ENCODE measurements at places on chromosomes 16 and 17.

DNA sequence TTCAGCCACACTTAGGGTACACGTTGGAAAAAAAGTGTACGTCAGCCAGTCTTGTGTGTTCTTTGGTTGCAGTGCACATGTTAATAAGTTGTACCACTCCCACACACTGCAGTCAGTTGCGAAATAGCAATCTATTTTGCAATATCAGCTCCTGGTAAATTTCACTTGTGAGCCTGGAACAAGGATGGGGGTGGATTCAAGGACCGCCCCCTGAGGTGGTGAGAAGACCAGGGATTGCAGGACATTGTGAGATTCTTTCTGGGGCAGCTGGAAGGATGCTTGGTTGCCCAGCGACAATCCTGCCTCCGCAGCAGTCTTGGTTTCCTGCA lies 78.6 kb upstream of the ZFHX3 start:
- DNase-seq: no peak

DNA sequence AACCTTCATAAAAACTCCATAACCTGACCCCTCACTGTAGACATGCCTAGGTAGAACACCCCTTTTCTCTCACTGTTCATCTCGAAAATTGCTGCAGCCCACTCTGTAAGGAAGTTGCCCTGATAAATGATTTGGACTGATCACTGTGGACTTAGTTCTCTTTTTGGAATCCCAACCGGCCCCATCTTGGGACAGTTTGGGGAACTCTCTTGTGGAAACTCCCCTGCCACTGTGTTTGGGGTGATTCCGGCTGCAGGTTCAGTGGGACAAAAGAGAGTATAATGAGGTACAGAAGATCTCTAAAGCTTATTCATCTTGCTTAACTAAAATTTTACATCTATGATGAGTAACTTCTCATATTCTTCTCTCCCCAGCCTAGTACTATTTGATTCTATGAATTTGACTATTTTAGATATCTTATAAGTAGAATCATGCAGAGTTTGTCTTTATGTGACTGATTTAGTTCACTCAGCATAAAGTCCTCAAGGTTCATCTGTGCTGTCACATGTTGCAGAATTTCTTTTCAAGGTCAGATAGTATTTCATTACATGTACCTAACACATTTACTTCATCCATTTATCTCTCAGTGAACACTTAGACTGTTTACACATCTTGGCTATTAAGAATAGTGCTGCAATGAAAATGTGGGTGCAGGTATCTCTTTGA lies 84.9 kb downstream of the ABCA8 start:
- DNase-seq: no peak

- no peak for DNase-seq
Measured at GRCh38 chr16:3646348-3646920, 8.1 kb upstream of the DNASE1 start.

DNA sequence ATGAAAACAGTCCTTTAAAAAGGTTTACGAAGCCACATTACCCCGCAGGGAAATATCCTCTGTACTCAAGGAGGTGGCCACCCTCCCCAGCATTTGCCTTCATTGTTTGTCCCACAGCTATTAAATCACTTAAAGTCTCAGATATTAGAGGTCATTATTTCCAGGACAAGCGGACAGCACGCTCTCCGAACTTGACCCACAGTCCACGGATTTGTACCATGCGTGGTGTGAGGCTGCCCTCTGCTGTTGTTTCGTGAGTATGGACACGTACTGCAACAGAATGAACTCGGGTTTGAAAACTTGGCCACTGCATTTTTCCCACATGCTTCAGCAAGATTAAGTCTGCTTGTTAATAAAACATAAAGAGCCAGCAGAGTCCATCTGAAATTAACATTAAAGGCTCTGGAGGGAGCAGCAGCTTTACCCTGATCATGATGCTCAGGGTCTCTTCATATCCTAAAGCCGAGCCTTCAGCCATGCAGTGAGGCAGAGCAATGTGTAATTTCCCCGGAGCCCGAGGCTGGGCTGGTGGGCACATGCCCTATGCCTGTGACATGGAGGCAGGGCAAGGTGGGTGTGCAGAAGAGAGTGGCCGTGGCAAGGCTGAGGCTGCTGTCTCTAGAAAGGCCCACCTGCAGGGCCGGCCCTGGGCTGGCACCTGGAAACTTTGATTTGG lies 19.7 kb downstream of the MEAK7 start:
- DNase-seq: no peak

- no peak for DNase-seq
Measured at GRCh38 chr16:2487903-2488531, 13.1 kb downstream of the TBC1D24 start.

GRCh38 chr17:76866203-76866602 lies 2.0 kb upstream of the MGAT5B start:
- no peak for DNase-seq

DNA sequence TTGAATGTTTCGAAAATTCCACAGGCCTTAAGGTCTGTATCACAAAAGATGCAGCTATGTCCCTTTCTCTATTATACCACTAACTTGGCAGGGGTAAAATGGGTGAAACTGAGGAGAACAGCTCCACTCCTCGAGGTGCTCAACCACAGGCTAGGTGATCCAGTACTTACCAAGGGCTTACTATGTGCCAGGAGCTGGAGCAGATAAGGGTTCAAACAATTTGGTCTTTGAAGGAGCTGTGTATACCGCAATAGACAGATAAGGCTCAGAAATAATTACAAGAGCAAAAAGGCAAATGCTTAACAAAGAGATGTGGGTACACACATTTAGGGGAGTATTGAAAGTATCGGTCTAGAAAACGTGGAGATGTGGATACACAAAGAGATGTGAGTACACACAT lies 1.5 kb downstream of the XPO6 start:
- DNase-seq: no peak

- no peak for DNase-seq
Measured at GRCh38 chr16:85902366-85903155, 3.6 kb downstream of the IRF8 start.

- no peak for DNase-seq
Measured at GRCh38 chr17:46771561-46772474, 46.7 kb downstream of the WNT3 start.

DNA sequence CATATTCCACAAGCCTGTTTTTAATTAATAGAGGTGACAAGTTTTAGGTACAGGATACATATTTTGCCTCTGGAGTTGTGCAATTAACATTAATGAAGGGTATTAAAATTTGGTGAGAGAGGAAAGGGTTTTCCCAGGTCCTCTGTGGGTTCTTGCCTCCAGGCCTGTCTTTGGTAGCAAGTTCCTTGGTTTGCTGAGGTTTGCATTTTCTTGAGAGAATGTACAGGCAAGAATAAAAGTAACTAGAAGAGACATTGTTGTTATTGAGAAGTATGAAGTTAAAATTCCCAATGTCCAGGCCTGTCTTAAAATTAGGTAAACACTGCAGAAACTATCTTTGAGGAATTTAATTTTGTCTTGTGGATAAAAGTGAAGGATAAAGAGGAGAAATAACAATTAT lies 316.9 kb downstream of the WWOX start:
- DNase-seq: no peak

GRCh38 chr16:1374418-1375297 lies 22.9 kb downstream of the GNPTG start:
- no peak for DNase-seq

- DNase-seq: no peak
Measured at GRCh38 chr17:65785109-65785508, 223.7 kb upstream of the AXIN2 start.

GRCh38 chr16:71338632-71339031 lies 19.9 kb upstream of the CALB2 start:
- no peak for DNase-seq

DNA sequence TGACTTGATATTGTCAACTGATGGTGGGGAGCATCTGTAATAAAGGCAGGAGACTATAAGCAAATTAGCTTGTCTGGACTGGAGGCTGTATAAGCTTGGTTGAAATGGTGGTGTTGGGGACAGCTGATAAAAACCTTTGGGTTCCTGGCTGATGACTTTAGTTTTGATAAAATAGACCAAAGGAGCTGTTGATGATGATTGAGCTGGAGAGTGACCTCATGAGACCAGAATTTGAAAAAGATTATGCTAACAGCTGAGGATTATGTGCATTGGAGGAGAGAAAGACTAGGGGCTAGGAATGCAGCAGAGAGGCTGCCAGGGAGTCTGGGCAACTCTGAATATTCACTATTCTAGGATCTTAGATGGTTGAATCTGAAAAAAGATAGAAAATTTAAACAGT lies 8.7 kb upstream of the CDC27 start:
- no peak for DNase-seq

DNA sequence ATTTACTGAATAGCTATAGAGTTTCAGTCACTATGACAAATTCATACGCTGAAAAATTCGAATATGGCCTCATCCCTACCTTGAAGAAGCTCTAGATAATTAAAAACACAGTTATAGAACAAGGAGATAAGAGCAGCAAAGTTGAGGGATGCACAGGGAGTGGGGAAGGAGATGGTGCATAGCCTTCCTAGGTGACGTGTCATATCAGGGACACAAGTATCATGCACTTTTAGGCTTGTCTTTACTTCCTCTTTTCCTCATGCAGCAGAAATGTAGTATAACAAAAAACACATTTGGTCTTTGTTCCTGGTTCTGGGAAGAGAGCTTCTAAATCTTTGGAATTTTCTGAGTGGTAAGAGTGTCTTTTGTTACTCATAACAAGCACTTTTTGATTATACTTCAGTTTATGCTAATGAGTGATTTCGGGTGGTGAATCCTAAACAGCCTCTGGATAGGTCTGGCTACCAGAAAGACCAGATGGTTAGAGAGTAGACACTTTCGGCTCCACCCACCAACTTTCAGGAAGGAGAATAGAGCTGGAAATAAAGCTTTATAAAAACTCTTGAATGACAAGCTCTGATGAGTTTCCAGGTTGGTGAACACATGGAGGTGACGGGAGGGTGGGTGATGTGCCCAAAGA lies 341.4 kb downstream of the UTP18 start:
- DNase-seq: no peak

DNA sequence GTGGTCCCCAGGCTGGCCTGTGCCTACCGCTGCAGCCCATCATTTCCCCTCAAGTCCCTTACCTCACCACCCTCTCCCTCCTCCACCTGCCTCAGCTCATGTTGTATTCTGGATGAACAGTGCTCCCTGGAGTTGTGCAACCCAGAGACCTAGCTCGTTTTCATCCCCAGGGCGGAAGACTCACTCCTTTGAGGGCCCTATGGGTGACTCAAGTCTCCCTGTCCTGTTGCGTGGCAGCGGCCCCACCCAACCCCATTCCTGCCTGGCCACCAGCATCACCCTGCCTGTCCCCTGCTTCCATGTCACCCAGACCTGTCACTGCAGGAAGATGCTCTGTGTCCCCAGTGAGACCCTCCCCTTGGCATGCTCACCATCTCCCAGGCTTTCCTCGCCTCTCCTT lies 3.3 kb downstream of the ALOX12B start:
- DNase-seq: no peak

GRCh38 chr17:15382914-15383313 lies 41.5 kb upstream of the TEKT3 start:
- no peak for DNase-seq

DNA sequence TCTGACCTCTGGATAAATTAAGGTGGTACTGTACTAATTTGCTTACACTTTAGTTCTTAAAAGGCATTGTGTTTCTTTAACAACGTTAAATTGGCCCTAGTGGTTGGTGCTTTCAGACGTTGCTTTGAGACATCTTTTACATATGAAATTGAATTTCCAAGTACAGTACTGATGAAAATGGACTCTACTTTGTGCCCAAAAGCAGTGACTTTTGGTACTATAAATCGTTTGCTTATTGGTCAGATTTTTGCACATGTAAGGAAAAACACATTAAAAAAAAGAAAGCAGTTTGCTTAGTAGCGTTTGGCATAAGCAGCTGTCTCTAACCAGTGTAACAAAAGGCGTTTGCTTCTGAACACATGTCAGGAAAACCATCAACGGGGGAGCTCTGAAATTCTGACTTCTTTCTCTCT lies 139.6 kb downstream of the CDK5R1 start:
- no peak for DNase-seq

DNA sequence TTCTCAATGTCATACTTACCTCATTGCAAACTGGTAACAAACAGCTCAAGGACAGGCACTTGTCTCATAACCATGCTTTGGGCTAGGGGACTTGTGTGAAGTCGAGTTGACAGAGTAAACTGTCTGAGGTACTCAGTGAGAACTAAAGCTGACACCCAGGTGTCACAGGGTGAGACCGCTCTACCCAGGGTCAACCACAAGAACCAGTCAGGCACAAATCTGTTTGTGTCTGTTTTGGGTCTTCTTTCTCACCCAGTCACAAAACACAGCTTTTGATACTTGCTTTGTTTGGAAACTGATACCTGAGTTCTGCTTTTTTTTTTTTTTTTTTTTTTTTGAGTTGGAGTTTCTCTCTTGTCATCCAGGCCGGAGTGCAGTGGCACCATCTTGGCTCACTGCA lies 161.1 kb downstream of the STX8 start:
- DNase-seq: no peak

GRCh38 chr16:17149904-17150483 lies 320.8 kb downstream of the XYLT1 start:
- DNase-seq: no peak

- peak; percentile 99 for DNase-seq
Measured at GRCh38 chr16:67806428-67807147, at the start of the genes RANBP10 and TSNAXIP1. TSS of gene RANBP10 (minus strand) at chr16:67806560. CDS start at chr16:67806536, 24 bp downstream. TSS of gene TSNAXIP1 (plus strand) at chr16:67806889. CDS start at chr16:67807150, 261 bp downstream.

GRCh38 chr16:67907397-67908180 lies 14.5 kb downstream of the PSKH1 start:
- DNase-seq: no peak

- no peak for DNase-seq
Measured at GRCh38 chr17:32489320-32490100, 2.7 kb downstream of the CDK5R1 start.

DNA sequence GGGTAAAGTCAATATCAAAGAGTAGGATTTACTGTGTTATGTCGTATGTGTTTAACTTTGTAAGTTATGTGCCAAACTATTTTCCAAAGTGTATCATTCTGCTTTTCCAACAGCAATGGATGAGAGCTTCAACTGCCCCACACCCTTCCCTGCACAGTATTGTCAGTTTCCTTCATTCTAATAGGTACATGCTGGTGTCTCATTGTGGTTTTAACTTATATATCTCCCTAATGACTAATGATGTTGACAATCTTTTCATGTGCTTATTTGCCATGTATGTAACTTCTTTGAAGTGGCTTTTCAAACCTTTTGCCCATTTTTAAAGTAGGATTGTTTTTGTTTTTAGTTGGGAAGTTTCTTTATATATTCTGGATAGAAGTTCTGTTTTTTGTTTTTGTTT lies 3.8 kb downstream of the DDX19B start:
- no peak for DNase-seq

Measured in left renal pelvis (tissue), 4 donors.